LHCN-M2 (cell line): ENCODE measurements at places on chromosomes 1 and 21. TPM values are rescaled to one million over a fixed set of nuclear protein-coding genes. Genes with fewer than 3 reads are reported as not detected.
A peak's percentile ranks its signal among the peaks of the same experiment; 100 is the strongest.

DNA sequence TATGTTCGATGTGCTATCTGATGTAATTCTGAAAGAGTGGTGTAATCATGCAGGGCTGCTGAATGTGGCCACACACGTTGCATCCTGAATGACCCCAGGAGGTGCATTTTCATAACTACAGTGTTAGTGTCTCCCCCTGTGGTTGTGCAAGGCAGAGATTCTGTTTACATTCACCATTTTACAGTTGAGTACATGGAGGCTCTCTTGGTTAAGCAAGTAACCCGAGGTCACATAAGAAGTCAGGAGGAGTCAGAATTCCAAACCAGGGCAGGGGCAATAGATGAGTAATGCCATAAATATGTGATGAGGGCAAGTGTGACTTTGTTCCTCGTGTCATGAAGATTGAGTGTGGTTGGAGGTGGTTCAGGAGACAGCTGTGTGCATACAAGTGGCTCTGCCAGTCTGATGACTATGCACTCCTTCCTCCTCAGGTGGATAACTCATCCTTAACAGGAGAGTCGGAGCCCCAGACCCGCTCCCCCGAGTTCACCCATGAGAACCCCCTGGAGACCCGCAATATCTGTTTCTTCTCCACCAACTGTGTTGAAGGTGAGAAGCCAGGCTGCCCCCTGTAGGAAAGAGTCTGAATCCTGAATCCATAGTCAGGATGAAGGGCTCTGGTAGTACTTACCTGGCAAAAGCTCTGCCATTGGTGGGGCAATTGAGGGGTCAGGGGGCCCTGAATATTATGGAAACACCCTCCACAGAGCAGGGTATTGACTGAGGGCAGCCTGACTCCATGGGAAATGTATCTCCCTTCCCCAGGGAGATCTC is 9.3 kb downstream of the ATP1A2 start:
- DNase-seq, result peak; percentile 99

- no peak for DNase-seq
These were observed 10.8 kb downstream of the AGT start for GRCh38 chr1:230702934-230703678.

DNA sequence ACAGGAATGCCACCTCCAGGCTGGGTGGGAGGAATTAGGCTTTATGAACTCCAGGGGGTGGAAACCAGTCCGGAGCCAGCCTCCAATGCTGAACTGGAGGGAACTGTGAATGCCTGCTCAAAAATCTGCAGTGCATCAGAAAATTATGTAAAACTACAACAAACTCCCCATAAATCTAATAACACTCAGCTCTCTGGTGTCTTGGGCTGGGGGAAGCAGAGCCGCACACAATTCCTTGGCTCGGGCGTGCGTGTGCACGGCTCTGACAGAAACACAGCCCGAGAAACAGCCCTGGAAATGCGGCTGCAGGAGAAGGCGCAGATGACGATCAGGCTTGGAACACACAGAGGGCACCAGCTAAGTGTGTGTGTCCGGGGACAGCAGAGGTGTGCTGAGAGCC is 127.6 kb upstream of the VAMP3 start:
- DNase-seq, result no peak

DNA sequence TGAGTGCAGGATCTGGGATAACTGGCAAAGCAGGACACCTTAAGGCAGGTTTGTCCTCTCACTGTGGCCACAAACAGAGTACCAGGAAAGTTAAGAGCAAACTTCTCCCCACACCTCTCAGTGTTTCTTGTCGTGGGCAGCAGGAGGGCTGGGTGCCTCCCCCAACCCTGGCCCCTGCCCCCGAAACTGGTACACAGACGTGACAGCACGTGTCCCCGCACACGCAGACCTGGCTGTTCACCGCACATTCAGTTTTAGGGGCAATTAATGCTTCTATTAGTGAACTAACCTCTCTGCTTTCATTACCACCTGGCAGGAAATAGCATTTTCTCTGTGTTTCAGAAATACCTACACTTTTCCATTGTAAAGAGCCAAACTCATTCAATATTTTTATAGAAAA is 32.9 kb upstream of the RIPK4 start:
- no peak for DNase-seq

Gene BATF3
- total RNA-seq, result 1.3 and 5.1 TPM in 2 replicates

- no peak for DNase-seq
These were observed 17.6 kb upstream of the CCDC27 start for GRCh38 chr1:3734602-3735001.

DNA sequence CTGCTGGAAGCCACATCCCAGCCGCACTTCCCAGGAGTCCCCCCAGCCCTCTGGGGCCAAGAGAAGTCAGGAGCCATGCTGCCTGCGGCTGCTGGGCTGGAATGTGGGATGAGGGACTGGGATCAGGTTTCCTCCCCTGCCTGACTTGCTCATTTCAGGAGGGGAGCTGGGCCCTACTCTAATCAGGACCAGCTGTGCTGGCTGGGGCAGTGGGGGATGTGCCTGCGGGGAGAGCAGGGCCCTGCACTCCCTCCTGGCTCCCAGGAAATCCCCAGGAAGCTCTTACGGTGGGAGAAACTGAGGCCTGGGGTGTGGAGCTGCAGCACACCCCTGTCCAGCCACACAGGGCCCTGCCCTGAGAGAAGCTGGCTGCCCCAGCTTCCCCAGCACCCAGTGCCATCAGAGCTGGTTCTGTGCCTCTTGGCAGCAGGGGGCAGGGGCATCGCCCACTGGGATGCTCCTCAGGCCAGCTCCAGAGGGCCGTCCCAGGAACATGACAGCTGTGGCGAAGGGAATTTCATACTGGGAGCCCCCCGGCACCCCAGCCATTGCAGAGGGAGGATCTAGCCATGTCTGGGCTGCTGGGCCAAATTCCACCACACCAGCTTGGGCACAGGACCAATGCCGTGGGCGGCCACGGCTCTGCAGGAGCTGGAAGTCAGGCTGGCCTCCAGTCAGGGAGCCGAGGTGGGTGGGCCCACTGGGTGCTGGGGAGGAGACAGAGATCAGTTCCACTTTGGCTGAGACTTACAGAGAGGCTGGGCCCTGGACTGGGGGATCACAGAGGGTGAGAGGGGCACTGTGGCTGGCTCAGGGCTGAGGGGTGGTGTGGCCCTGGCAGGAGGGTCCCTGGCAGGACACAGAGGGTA is 21.3 kb upstream of the PRSS38 start:
- DNase-seq, result peak; percentile 44

DNA sequence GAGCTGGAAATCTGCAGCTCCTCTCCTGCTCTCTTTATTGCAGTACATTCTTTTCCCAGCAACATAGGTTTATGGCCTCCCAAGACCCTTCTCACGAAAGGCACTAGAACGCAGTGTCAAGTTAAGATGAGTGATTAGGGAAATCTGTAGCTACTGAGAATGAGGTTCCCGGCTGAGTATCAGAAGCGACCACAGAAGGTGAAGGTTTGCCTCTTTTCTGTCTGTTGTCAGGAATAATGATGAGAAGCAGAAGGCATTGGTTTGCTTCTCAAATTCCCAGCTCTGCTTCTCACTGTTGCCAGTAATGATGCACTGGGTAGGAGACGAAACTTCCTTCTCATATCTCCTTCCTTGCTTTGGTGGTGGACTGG is 128.4 kb downstream of the NTMT2 start:
- DNase-seq, result no peak

GRCh38 chr1:230415405-230416132 is 10.6 kb downstream of the PGBD5 start:
- no peak for DNase-seq
